ENCODE measurements at places on chromosomes 4 and X. TPM values are rescaled to one million over a fixed set of nuclear protein-coding genes. Genes with fewer than 3 reads are reported as not detected.

- no peak for DNase-seq
Observed at GRCh38 chr4:7507381-7507780, 72.7 kb upstream of the PSAPL1 start.

- DNase-seq, result no peak
Observed at GRCh38 chrX:74784629-74785028, 140.6 kb downstream of the NEXMIF start.

Gene RBM46
- total RNA-seq, result 3.9 TPM

Gene NSUN7
- 0.48 TPM for total RNA-seq

- peak; percentile 84 for DNase-seq
Observed at GRCh38 chr4:158768555-158769174, at the start of gene FNIP2. Gene FNIP2 (plus strand): TSS chr4:158769026. CDS start chr4:158769213, 187 bp downstream.

- DNase-seq, result peak; percentile 98
Observed at GRCh38 chrX:2690856-2691542, at the start of gene CD99. Gene CD99 (plus strand): TSS chrX:2691295. CDS start chrX:2691361, 66 bp downstream.

- DNase-seq, result no peak
Observed at GRCh38 chrX:22389556-22390179, 117.0 kb downstream of the CBLL2 start.

DNA sequence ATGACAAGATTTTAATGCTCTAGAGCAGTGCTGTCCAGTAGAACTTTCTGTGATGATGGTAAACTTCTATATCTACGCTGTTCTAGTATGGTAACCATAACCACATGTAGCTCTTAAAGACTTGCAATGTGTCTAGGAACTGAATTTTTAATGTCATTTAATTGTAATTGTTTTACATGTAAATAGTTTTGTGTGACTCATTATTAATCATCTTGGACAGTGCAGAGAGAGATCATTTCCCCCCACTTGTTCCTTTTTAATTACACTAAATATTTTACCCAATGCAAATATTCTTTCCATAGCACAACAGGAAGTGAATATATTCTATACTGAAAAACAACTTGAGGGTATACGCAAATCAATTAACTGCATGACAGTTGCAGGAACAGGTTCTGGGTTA is 5.8 kb downstream of the ATG4A start:
- no peak for DNase-seq
